Spinal cord (tissue), 10 donors: ENCODE measurements at places on chromosomes 11 and 22. TPM values are rescaled to one million over a fixed set of nuclear protein-coding genes. Genes with fewer than 3 reads are reported as not detected.

GRCh38 chr11:93487032-93487483 is 56.1 kb downstream of the SMCO4 start:
- H3K36me3 ChIP-seq = no peaks in the 10 kb centered on the region
- no peak overlapping the region for H3K27ac ChIP-seq
- no peaks in the 10 kb centered on the region for H3K27me3 ChIP-seq

DNA sequence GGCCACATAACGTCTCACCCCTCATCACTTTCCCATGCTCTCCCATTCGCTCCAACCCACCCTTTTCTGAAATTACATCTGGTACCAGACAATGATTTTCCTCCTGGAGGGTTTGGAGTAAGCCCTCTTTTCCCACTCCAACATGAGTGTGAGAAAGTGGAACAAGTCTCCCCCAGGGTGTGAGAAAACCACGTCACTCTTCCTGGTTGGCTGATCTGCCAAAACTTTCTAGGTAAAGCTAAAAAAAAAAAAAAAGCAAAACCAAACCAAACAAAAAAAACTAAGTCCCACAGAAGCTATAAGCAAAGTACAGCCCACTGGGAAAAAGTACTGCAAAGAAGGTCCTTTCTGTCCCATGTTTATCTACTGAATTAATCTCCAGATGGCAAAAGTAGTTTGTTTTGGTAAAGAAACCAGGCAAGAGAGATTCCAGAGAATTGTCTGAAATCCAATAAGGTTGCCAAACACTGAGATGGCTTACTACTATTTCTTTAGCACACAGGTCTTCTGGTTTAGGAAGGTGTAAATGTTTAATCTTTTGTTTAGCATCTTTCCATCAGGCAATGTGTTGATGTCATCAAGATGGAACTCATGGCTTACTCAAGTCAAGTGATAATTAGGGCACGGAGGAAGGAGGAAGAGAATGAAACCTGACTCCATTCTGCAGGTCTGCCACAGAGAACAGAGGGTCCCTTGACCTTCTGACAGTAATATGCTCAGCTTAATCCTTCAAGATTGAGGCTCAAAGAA is 395.6 kb downstream of the LARGE1 start:
- H3K27ac ChIP-seq = no peak overlapping the region
- peaks cover 2% of the 10 kb centered on the region for H3K36me3 ChIP-seq
- no peak overlapping the region for H3K4me3 ChIP-seq

DNA sequence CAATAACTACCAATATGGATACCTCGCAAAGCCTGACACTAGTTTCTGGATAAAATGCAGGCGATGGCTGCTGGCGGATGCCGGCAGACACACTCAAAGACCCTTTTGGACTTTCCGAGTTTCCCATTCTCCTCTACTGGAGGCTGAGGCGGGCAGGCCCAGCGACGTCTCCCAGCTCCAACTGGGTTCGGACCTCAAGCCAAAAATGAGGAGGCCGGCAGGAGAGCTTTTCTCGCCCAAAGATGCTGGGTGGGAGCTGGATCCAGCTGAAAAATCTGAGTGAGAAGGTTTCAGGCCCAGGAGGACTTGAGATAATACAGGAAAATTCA is 428 bp upstream of the FEZ1 start:
- no peak for DNase-seq
- no peaks in the 10 kb centered on the region for H3K36me3 ChIP-seq
- peak overlapping the region; percentile 93 for H3K27ac ChIP-seq

DNA sequence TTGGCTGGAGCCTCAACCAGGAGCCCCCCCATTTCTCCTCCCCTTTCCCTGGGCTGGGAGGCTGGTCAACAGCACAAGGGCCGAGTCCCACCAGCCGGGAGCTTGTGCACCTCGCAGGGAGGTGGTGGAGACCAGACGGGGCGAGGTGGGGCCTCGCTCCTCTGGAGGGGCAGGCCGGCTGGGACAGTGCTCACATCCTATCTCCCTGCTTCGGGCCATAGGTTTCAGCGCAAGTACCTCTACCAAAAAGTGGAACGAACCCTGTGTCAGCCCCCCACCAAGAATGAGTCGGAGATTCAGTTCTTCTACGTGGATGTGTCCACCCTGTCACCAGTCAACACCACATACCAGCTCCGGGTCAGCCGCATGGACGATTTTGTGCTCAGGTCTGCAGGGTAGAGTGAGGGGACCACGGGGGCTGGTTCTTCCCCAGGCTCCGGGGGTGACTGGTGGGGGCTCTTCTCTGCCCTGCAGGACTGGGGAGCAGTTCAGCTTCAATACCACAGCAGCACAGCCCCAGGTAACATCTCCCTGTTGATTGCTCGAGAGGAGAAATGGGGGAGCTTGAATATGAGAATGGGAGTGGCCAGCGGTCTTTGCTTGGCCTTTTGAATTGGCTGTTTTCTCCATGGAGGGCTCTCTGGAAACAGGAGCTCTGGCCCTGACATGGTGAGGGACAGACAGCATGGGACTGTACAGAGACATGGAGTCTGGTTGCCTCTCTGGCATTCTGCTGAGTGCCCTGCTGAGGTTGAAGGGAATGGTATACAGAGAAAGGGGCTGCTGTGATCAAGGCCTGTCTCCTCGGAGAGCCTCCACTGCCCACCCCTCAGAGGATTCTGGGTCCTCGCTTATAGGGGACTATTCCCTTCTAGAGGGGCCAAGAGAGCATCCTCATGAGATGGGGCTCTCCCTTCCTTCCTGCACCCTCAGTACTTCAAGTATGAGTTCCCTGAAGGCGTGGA is 3.3 kb downstream of the SIDT2 start:
- no peaks in the 10 kb centered on the region for H3K27me3 ChIP-seq
- H3K36me3 ChIP-seq = peaks cover 49% of the 10 kb centered on the region
- DNase-seq = no peak
- no peak overlapping the region for H3K4me3 ChIP-seq
- H3K27ac ChIP-seq = no peak overlapping the region

GRCh38 chr11:57349491-57350274 is 11.5 kb downstream of the P2RX3 start:
- H3K27me3 ChIP-seq = no peaks in the 10 kb centered on the region
- peaks cover 11% of the 10 kb centered on the region for H3K4me1 ChIP-seq
- H3K27ac ChIP-seq = no peak overlapping the region

Gene DCDC1
- total RNA-seq = 9.8 TPM
